ENCODE measurements at places on chromosomes 2 and 18.

DNA sequence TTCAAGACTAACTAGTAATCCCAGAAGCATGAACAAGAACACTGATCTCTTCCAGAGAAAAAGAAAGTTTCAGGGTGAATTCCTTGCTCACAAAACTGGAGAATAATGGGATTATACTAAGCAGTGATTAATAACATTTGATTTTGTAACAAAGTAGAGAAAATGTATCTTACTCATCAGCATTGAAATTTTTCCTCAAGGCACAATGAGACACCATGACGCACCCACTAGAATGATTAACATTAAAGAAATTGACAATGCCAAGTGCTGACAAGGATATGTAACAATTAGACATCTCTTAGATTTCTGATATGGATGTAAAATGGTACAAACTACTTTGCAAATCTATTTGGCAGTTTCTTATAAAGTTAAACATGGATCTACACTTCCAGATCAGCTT is 101.1 kb upstream of the EPHA4 start:
- no peak for DNase-seq

- DNase-seq = no peak
These were observed 96.9 kb downstream of the TGOLN2 start for GRCh38 chr2:85230679-85231467.

DNA sequence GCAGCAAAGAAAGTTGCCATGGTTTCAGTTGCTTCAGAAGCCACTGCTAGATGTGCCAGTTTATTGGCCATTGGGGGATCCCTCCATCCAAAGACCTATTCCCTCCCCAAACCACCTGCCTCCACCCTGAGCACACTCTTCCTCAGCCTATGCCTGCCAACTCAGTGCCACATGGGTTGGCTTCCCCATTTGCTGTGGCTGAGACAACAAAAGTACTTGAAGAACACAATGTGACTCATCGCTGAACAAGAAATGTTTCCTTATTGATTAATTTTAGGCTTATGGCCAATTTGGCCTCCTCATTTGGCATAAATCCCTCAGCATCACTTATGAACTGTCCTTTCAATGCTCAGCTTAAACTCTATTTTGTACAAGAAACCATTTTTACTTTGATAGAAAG is 215.9 kb downstream of the TMEM247 start:
- DNase-seq = no peak

GRCh38 chr2:26273501-26273900 is 28.8 kb downstream of the HADHB start:
- DNase-seq = no peak

Data from CD4-positive, alpha-beta T cell treated with Interleukin-1 beta for 1 hour (primary cell).